Breast epithelium (tissue), 4 donors: ENCODE measurements at places on chromosomes 2 and 18.

GRCh38 chr18:40338284-40338683 lies 1616.8 kb upstream of the PIK3C3 start:
- no peaks in the 10 kb centered on the region for H3K36me3 ChIP-seq
- no peak for DNase-seq
- no peak overlapping the region for H3K27ac ChIP-seq

- no peak overlapping the region for H3K4me3 ChIP-seq
- H3K27ac ChIP-seq, result no peak overlapping the region
- H3K27me3 ChIP-seq, result no peaks in the 10 kb centered on the region
- H3K36me3 ChIP-seq, result no peaks in the 10 kb centered on the region
- peak; percentile 28 for DNase-seq
Observed at GRCh38 chr2:239463541-239464165, 62.8 kb upstream of the HDAC4 start.

DNA sequence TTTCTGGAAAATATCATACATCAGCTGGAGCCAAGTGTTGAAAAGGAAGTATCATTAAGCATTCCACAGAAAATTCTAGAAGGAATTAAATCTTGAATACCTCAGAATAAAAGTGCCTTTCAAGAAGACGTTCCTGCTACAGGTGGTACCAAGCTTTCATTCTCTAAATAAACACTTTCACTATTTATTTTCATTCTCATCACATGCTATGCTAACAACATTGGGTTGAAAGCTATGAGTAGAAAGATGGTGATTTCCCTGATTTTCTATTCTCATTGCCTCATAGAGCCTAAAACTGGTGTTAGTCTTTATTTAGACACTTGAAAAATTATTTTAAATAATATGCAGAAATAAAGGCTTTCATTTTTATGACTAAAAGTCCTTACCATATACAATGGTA lies 324.7 kb downstream of the LRP1B start:
- no peaks in the 10 kb centered on the region for H3K4me1 ChIP-seq
- H3K36me3 ChIP-seq, result no peaks in the 10 kb centered on the region
- no peak overlapping the region for H3K4me3 ChIP-seq
- no peak overlapping the region for H3K27ac ChIP-seq
- DNase-seq, result no peak

GRCh38 chr2:231707625-231707926 lies 749 bp upstream of the PTMA start:
- peak overlapping the region; percentile 96 for H3K4me3 ChIP-seq
- peaks cover 6% of the 10 kb centered on the region for H3K4me1 ChIP-seq
- peak overlapping the region; percentile 100 for H3K27ac ChIP-seq
- peak; percentile 73 for DNase-seq
- no peaks in the 10 kb centered on the region for H3K36me3 ChIP-seq
- H3K27me3 ChIP-seq, result no peaks in the 10 kb centered on the region

GRCh38 chr2:106960683-106961161 lies 74.8 kb upstream of the ST6GAL2 start:
- H3K4me3 ChIP-seq, result no peak overlapping the region
- DNase-seq, result no peak
- no peaks in the 10 kb centered on the region for H3K4me1 ChIP-seq
- no peaks in the 10 kb centered on the region for H3K27me3 ChIP-seq
- no peak overlapping the region for H3K27ac ChIP-seq

GRCh38 chr2:129457277-129457818 lies 522.1 kb upstream of the RAB6C start:
- H3K4me3 ChIP-seq, result no peak overlapping the region
- DNase-seq, result no peak
- H3K36me3 ChIP-seq, result no peaks in the 10 kb centered on the region
- no peaks in the 10 kb centered on the region for H3K4me1 ChIP-seq
